ENCODE measurements at places on chromosomes 2 and 18.

DNA sequence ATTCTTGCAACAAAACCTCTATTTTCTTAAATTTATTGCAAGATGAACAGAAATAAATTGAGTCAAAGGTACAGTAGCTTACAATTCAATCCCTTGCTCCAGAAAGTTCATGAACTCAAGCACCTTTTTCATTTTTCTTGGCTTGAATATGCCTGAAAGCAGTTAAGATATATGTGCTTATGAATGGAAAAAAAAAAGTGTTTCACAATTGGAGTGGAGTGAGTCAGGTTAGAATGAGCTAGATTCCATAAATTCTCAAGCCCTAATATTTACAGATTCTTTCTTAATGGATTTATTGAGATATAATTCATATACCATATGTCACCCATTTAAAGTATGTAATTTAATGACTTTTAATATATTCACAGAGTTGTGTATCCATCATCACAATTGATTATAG lies 39.6 kb upstream of the NEMP2 start:
- no peak for DNase-seq

- DNase-seq = peak; percentile 46
These were observed 6.1 kb downstream of the ARPC2 start for GRCh38 chr2:218223046-218223445.

DNA sequence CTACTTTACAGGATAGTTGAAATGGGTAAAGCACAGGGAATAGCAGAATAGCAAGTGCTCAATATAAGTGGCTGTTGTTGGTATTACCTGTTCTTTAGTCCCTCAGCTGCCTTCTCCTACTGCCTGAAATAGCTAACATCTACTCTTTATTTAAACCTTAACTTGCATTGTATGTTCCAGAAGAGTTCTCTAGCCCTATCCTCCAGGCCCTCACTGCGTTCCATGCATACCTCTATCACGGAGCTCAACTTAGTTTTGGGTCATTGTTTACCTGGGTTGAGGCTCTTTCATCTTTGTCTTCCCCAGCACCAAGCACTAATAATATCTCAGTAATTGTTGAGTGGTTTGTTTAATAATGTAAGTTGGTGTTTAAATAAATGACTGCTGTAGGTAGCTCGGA lies 242.2 kb upstream of the FANCL start:
- DNase-seq = no peak

GRCh38 chr2:175662335-175662734 lies 339.7 kb downstream of the LNPK start:
- no peak for DNase-seq

DNA sequence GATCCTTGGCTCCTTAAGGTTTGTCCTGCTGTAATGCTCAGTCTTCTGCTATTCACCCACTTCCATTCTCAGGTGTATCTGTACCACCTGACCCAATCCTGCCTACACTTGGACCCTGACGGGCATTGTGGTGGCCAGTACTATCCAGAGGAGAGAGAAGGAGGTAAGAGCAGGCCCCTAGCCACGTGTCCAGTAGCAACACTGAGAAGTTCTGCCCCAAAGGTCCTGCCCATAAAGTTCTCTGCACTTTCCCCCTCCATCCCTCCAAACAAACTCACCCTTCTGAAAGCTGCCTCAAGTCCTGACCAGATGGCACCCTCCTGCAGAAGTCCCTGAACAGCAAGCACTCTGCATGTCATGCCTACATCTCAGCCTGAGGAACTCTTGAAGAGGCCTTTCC lies 18.3 kb downstream of the TTC32 start:
- no peak for DNase-seq

DNA sequence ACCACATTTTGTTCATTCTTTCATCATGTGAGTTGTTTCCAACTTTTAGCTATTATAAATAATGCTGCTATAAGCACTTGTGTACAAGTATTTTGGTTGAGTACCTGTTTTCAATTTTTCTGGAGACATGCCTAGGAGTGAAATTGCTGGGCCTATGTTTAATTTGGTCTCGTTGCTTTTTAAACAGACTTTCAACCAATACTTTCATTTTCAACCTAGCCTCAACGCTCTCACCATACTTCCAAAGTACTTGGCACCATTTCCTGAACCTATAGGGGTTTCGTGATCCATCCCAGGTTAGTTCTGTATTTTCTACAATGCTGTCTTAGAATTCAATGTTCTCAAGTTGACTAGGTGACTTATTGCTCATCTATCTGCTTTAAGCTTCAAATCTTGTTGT lies 126.1 kb downstream of the SRBD1 start:
- DNase-seq = no peak

- DNase-seq = no peak
These were observed 58.5 kb upstream of the TXNDC2 start for GRCh38 chr18:9827211-9827792.

GRCh38 chr18:50193796-50194630 lies 934 bp downstream of the MYO5B start:
- DNase-seq = no peak
